Stimulated activated CD4-positive, alpha-beta T cell treated with anti-CD3 and anti-CD28 coated beads, Interleukin-12 subunit alpha, Interleukin-12 subunit beta, amount 100 ng/mL, for 4 hours (primary cell): ENCODE measurements at places on chromosomes 16 and 17.

DNA sequence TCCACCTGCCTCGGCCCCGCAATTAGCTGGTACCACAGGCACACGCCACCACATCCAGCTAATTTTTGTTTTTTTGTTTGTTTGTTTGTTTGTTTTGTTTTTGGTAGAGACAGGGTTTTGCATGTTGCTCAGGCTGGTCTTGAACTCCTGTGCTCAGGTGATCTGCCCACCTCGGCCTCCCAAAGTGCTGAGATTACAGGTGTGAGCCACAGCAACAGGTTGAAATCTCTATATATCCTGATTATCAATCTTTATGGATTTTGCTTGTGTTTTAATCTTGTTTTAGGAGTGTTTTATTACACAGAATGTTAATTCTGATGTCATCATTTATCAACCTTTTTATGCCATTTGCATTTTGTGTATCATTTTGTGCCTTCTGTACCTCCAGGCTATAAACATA lies 48.2 kb downstream of the RAB11FIP4 start:
- DNase-seq = no peak

GRCh38 chr17:48593840-48594537 lies 410 bp upstream of the HOXB5 start:
- peak; percentile 82 for DNase-seq

DNA sequence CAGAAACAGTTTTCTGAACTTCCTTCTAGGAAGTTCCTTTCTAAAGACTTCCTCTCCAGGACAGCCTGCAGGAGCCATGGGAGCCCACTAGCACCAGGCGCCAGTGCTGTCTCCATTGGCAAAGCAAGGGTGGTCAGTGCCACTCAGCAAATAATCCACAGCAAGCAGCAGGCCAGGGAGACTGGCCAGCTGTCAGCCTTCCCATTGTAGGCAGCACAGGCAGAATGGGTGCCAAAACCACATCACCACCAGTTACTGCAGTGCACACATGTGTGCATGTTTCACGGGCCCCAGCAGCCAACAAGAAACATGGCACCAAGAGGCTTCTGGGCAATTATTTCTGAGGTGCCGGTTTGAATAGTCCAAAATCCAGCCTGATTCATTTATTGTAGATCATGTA lies 26.7 kb downstream of the DNASE1 start:
- DNase-seq = no peak

- DNase-seq = no peak
Measured at GRCh38 chr16:81321039-81321438, 6.3 kb downstream of the GAN start.

GRCh38 chr16:57386381-57386951 lies 14.2 kb downstream of the CX3CL1 start:
- DNase-seq = no peak

DNA sequence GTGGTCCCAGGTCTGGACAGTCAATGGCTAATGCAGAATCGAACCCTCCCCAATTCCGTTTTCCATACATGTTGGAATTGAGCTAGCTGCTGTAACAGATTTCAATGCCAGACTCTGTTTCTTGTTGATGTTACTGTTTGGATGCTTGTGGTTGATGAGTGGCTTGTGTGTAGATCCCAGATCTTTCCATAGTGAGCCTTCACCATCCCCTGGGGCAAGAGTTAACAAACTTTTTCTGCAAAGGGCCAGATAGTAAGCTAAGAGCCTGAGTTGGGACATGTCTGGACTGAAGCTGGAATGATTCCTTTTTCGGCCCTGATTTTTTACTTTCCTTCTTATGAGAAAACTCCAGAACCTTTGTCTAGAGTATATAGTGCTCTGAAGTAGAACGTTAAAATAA lies 296.3 kb downstream of the CPPED1 start:
- DNase-seq = no peak

DNA sequence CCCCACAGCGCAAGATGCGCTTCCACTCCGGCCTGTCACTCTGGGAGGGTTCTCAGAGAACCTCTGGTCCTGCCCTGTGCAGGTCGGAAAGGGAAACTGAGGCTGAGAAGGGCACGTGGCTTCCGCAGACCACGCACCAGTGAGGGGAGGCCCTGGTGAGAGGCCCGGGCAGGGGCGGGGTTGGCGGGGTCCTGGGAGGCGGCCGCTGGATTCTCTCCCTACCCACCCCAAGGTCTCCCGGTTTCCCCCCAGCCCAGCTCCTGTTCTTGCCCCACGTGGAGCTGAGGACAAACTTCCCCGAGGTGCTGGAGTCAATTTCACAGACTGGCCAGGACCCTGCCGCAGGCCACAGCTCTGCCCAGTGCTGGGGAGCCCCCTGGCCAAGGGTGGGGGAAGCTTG lies 11.5 kb downstream of the CCL17 start:
- DNase-seq = no peak

DNA sequence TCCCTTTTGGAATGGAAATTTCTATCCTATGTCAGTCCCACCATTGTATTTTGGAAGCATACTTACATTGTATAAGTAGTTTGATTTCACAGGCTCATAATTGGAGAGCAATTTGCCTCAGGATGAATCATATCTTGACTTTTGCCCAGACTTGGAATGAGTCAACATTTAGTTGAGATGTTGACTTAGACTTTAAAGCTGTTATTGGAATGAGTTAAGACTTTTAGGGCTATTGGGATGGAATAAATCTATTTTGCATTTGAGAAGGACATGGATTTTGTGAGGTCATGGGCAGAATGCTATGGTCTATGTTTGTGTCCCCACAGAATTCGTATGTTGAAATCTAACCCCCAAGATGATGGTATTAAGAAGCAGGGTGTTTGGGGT lies 12.2 kb upstream of the ZNF594 start:
- DNase-seq = no peak

GRCh38 chr17:75131278-75132017 lies at the start of gene NT5C:
NT5C (minus strand) TSS chr17:75131742; CDS start chr17:75131707, 35 bp downstream.
- DNase-seq = peak; percentile 72

DNA sequence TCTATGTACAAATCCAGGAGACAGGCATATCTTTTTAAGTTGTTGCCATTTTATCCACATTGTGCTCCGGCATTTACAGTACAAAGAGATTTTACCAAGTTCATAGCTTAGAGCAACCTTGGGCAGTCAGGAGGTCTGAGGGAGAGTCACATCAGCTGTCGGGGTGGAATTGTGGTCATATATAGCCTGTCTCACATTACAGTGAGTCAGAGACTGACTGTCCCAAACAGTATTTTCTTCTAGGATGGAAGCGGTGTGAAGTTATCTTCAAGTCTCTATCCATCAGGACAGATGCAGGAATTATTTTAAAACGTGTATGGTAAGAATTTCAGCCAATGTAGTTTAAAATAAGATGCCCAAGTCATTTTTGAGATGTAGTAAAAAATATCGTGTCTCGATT lies 53.0 kb downstream of the GPRC5B start:
- no peak for DNase-seq

GRCh38 chr17:19248151-19248927 lies 11.2 kb downstream of the EPN2 start:
- no peak for DNase-seq

DNA sequence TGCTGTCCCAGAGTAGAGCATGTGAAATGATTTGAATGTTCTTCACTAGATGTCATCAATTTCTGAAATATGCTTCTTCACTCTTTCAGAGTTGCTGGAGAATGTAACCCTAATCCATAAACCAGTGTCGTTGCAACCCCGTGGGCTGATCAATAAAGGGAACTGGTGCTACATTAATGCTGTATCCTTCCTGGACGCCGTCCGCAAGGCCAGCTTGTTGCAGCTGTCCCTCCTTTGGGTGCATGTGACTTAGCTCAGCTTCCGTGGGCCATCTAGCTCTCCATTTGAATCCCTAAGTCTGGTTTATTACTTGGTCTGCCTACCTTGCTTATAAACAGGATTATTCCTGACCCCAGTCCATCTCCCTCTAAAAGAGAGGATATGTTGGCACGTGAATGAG lies 58.8 kb downstream of the USP10 start:
- DNase-seq = no peak

- no peak for DNase-seq
Measured at GRCh38 chr17:83160443-83161297, 81.3 kb downstream of the METRNL start.

DNA sequence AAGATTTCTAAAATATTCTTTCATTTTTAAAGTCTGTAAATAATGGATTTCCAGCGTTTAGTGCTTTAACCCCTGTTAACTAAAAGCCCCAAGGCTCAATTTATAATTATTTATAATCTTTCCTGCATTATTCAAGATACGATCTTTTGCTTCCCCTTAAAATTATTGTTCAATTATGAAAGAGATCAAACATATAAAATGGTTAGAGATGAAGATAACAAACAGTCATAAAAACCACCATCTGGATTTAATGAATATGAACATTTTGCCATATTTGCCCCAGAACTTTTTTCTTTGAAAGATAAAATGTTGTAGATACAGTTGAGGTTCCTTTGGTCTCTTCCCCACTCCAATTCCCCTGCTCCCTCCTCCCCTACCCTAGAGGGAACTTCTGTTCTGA lies 17.6 kb downstream of the WWP2 start:
- no peak for DNase-seq

DNA sequence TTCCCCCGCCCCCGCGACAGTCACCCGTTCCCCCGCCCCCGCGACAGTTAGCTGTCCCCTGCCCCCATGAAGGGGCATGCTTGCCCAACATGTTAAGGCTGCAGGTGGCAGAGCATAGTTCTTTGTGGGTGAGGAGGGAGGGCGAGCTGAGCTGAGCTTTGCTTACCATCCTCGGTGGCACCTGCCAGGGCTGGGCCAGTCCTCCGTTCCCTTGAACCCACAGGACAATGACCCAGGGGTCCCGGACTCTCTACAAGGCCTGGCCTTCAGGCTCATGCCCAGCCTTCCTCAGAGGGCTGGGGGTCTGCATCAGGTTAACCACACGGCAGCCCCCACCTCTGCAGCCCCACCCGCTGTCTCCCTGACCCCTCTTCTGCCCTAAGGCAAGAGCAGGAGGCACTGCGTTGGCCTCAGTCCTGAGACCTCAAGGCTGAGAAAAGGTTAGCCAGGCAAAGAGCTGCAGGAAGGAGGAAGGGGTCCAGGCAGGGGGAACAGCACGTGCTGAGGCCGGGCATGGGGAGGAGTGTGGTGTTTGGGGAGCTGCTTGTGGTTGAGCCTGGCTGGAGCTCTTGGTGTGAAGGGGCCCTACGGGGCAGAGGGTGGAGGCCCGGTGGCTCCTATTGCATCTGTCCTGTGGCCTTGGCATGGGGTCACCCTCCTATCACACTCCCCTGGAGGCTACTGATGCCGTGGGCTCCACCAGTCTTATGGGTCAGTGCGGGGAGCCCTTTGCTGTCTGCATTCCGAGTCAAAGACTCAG lies 11.4 kb upstream of the DOC2B start:
- DNase-seq = no peak

GRCh38 chr17:15971098-15971678 lies 26.3 kb downstream of the ADORA2B start:
- no peak for DNase-seq

DNA sequence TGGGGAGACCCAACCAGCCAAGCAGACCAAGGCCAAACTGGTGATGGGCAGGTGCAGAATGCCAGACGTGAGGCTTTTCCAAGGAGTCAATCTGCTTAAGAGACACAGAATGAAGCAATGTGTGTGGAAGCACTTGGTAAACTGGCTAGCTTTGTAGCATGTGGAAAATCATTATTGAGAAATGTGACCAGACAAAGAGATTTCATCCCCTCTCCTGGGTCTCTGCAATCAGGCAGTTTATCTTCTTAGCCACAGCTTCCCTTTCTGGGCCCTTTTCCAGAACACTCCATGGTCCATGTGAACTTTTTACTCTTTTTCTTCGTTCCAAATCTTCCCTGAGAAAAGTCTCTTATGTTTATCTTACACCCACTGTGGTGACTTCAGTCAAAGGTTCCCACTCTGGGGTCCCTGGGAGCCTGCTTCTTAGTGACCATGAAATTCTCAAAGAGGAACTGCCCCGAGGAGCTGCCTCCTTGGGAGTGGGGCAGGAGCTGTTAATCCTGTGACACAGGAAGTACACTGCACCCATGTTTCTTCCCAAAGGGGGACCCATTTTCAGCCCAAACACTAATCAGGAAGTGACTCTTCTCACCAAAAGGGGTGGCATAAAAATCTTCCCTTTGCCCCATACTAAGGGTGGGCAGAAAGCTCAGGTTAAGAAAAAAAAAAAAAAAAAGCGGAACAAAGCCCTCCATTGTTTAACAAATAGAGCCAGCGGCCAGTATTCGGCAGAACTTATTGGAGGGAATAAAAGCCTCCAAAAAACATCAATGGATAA lies 346.2 kb upstream of the ASIC2 start:
- DNase-seq = no peak

GRCh38 chr17:29292071-29292991 lies 1.6 kb downstream of the NUFIP2 start:
- DNase-seq = peak; percentile 44

- no peak for DNase-seq
Measured at GRCh38 chr17:49548506-49549310, 27.0 kb upstream of the NXPH3 start.

- no peak for DNase-seq
Measured at GRCh38 chr17:9802294-9802693, 10.9 kb upstream of the DHRS7C start.

GRCh38 chr16:3115561-3115960 lies 3.2 kb downstream of the ZNF205 start:
- no peak for DNase-seq

DNA sequence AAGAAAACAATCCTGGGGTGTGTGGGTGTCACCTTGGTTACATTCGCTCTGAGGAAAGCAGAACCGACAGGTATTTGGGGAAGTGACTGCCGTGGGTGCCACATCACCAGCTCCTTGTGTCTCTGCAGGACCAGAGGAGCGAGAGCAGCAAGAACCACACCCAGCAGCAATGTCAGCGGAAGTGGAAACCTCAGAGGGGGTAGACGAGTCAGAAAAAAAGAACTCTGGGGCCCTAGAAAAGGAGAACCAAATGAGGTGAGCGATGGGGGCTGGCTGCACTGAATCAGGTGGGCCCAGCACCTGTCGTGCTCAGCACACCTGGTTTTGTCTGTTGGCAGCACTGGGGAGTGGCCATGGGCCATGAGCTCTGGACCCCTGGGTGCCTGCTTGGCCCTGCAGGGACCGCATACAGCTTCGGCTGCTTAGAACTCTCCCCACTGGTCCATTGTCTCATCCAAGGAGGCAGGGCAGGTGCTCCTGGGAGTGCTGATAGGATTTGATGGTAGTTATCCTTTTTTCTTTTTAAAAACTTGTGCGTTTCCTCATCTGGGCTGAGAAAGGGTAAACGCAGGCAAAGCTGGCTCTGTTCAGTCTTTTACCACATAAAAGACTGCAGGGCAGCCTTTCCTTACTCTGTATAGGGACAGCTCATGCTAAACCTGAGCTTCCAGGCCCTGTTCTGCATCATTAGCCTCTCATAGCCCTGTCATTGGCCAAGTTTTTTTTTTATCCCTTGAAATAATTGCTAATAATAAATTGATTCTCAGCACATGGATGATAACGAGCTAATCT lies 29.4 kb downstream of the HMOX2 start:
- peak; percentile 44 for DNase-seq
